ENCODE measurements at places on chromosomes 2 and 18.
A peak's percentile ranks its signal among the peaks of the same experiment; 100 is the strongest.

GRCh38 chr18:21364471-21364870 is 122.4 kb downstream of the GREB1L start:
- no peak for DNase-seq

- no peak for DNase-seq
Observed at GRCh38 chr2:164754157-164755093, 87.2 kb downstream of the COBLL1 start.

- no peak for DNase-seq
Observed at GRCh38 chr2:42492691-42493467, 903 bp downstream of the KCNG3 start.

- DNase-seq, result no peak
Observed at GRCh38 chr2:171652416-171652785, 34.9 kb upstream of the DYNC1I2 start.

GRCh38 chr18:55106466-55106865 is 147.2 kb upstream of the CCDC68 start:
- no peak for DNase-seq

- no peak for DNase-seq
Observed at GRCh38 chr2:172273910-172274571, 153.3 kb upstream of the ITGA6 start.

DNA sequence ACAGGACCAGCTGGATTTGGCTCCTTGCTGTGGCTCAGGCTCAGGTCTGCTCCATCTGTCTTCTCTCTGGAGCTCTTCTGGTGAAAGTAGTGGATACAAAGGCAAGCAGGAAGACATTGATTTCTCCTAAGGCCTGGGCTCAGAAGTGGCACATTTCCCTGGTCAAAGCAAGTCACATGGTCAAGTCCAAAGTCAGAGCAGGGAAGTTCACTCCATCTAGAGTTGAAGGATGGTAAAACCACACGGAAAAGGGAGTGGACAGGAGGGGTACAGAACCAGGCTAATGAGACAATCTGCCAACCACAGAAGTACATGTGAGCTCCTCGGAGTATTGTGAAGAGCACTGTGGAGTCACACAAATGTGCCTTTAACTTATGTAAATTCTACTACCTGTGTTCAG is 66.1 kb downstream of the MARCO start:
- DNase-seq, result no peak

GRCh38 chr2:64860936-64861335 is 128.3 kb upstream of the SLC1A4 start:
- no peak for DNase-seq

DNA sequence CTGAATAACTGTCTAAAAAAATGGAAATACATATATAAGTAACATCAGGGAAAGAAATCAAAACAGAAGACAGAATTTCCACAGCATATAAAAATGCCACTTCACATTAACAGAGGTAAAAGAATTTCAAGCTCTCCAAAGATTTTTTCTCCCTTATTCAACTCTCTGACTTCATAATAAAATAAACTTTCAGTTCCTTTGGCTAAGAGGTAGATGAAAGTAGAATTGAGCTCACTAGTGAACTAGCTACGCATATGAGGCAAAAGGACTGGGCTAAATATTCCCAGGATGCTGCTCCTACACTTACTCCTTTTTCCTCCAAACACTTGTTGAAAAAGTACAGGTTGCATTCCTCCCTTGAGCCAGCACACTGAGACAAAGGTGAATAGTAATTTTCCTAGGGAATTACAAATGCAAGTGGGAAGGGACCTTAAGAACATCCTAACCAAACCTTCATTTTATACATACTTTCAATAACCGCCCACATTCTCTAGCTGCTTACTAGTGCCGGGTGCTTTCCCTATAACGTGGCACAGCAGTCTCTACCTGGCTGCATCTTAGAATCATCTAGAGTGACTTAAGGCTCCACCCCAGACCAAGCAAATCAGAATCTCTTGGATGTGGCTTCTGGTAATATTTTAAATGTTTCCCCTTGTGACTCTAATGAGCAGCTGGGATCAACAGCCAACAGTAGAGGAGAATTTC is 136.6 kb downstream of the MTCL1 start:
- no peak for DNase-seq

- DNase-seq, result no peak
Observed at GRCh38 chr2:95266781-95267430, 7.3 kb upstream of the PROM2 start.

GRCh38 chr2:223772363-223772762 is 65.0 kb downstream of the AP1S3 start:
- no peak for DNase-seq

GRCh38 chr2:160227293-160227915 is 27.3 kb upstream of the ITGB6 start:
- no peak for DNase-seq

DNA sequence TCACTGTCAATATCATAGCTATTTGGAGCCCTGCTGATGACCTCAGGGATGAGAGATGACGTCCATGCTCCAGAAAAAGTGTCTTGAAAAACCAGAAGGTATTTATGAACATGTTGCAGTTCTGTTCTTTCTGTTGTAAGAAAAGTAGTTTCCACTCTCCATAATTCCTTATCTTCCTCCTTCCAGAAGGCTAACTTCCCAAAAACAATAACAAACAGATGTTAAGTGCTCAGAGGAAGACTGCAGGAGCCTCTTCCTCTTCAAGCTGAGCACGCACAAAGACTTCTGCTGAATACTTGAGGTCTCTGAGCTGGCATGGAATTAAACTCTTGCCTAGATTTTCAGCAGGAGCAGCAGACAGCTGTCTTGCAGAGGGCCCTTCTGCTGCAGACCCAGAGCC is 434.5 kb upstream of the KLHL29 start:
- no peak for DNase-seq

DNA sequence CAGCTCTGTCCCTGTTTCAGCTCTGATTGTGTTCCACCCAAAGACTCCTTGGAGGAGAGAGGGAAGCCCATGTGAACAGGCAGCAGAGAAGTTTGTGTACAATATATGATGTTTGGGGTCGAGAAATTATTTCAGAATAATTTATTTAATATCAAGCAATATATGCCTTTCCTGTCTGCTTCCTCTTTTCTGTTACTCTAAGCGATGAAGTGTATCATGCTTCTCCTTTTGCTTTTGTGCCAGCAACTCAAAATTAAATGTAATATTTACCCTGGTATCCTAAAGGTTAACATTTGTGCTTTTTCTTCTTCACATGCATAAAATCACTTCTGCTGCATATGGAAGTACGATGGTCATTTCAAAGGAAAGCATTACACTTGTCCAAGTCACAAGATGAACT is 2.4 kb upstream of the NTSR2 start:
- no peak for DNase-seq

- no peak for DNase-seq
Observed at GRCh38 chr18:79530821-79531220, 135.1 kb downstream of the NFATC1 start.

GRCh38 chr2:72131916-72132841 is 15.5 kb downstream of the CYP26B1 start:
- DNase-seq, result no peak

DNA sequence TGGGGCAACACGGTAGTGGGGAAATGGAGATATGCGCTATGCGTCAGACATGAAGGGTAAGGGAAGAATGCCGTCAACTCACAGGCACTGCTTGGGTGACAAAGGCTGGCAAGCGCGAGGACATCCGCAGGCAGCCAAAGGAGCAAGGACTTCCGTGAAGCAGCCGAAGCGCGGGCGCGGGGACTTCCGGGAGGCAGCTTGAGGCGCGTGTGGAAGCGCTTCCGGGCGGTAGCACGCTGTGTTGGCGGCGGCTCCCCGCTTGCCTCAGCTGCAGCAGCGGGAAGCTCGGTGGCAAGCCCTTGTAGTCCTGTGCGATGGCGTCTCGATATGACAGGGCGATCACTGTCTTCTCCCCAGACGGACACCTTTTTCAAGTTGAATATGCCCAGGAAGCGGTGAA is at the start of gene PSMA8:
TSS of gene PSMA8 (plus strand) at position 218 of the 400 bp plus-strand sequence. CDS start at position 315, 97 bp downstream.
- peak; percentile 15 for DNase-seq

DNA sequence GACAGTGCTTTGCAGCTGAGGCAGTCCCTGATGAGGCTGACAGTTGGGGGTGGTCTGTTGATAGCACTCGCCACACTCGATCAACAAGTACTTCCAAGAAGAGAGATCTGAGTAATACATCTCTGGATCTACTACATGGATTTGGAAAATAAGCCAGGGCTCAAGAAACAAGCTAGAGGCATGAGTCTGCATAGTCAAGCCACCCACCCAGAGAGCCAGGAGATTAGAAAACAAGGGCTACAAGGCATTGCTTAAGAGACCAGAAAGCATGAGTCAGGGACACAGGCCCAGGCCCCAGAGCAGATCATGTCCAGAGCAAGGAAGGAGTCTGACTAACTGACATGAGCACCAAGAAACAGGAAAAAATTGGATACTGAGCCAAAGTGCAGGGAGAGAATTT is 196.9 kb upstream of the CWC22 start:
- DNase-seq, result no peak

GRCh38 chr2:240797914-240798313 is 22.1 kb downstream of the KIF1A start:
- DNase-seq, result no peak

DNA sequence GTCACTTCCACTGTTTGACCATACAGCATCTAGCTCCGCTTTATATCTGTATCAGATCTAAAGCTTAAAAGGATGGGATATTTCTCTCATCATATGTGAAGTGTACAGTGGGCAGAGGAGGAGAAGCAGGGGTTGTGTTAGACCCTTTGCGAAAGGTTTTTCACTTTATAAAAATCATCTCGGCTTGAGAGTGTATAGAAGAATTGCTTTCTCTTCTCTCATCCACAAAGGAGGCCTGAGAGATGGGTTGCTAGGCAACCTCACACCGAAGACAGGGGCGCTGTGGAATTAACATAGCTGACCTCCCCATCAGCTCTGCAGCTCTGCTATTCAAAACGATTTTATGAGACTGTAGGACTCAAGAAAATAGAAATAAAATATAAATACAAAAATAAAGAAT is 70.2 kb upstream of the GALNT3 start:
- no peak for DNase-seq

DNA sequence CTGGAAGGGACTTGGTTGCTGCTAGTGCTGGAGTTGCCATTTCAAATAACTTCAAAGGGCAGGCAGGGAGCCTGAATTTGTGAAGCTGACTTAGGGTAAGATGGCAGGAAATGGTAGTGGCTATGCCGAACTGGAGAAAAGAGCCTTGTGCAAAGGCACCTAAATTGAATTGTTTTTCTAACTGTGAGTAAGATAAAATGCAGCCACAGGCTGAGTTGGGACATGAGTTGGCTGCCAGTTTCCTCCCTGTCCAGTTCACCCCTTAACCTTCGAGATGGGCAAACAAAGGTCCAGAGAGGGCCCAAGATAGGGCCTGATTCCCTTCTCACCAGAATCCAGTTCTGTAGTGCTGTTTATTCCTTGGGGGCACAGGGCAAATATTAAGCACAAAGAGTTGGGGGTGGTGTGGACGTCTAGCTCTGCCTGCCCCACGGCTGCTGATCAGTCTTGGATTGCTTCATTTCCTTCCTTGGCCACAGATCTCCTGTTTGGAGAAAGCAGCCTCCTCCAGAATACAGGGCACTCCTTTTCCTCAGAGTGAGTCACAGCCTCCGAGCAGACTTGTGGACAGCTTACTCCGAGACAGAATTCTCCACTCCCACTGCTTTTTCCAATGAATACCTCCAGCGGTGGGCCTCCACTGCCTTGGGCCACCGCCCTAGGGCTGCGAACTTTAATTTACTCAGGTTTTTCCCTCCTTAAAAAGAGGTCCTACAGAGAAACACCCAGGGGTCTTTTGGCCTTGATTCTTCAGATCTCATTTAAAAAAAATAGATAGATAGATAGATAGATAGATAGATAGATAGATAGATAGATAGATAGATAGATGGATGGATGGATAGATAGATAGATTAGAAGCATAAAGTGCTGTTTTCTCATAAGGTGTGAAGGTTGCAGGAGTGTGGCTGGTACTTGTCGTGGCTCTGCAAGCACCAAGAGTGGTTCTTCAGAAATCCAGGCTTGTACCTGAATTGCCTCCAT is 18.4 kb upstream of the SLC20A1 start:
- DNase-seq, result no peak

DNA sequence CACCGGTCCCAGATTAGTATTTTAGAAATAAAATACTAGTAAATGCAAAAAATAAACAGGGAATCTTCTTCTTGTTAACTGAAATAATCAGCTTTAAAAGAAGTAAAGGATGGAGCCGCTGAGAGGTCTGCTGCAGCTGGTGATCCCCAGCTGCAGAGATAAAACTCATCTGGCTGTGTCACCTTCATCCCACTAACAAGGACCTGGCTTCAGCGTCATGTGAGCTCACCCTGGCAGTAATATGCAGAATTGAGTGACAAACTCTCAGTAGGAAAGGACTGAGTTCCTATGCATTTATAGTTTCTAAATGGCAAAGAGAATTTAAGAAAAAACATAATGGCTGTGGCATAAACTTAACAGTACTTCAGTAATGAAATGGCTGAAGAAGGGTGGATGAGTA is 27.3 kb downstream of the VPS4B start:
- DNase-seq, result no peak

DNA sequence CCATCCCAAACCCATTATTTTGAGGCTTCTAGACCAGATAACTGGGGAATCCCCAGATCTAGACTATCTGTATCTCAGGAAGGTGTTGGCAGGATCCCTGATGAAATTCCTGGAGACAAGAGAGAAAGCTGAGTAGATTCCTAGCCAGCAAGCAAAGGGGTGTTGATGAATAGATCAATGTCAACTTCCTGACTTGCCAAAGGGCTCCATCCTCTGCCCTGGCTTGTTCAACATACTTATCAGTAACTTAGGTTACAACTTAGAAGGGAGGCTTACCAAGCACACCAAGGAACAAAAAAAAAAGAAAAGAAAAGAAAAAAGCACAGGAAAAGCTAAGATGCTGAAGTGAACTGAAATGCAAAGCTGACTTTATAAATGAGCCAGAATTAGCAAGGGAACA is 53.3 kb downstream of the TNS1 start:
- no peak for DNase-seq

GRCh38 chr2:23953625-23954024 is 13.4 kb downstream of the UBXN2A start:
- DNase-seq, result no peak

- no peak for DNase-seq
Observed at GRCh38 chr2:159139216-159139933, 147.1 kb downstream of the WDSUB1 start.

GRCh38 chr2:63581298-63581961 is 6.8 kb downstream of the WDPCP start:
- DNase-seq, result no peak

DNA sequence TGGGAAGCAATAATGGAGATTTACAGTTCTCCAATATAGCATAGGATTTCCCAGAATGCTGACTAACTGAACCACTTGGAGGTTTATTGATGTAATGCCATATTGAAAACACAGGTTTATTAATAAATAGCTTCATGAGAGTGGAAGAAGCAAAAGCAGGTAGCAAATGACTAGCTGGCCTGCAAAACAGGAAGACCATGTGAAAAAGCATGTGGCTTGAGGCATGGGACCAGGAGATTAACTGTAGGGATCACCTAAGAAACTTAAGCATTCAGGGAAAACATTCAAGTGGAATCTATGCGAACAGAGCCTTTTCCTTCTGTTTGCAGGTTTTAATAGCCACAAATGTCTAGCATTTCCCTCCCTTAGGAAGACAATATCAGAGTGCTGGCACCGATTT is 679.7 kb downstream of the ZEB2 start:
- no peak for DNase-seq

GRCh38 chr2:206670531-206671319 is 28.4 kb downstream of the FAM237A start:
- no peak for DNase-seq

GRCh38 chr18:39007031-39007902 is 1441.7 kb upstream of the CELF4 start:
- DNase-seq, result no peak

GRCh38 chr18:31554776-31555175 is 36.9 kb upstream of the TTR start:
- DNase-seq, result no peak
